ENCODE measurements at places on chromosomes 2 and 18. TPM values are rescaled to one million over a fixed set of nuclear protein-coding genes. Genes with fewer than 3 reads are reported as not detected.

DNA sequence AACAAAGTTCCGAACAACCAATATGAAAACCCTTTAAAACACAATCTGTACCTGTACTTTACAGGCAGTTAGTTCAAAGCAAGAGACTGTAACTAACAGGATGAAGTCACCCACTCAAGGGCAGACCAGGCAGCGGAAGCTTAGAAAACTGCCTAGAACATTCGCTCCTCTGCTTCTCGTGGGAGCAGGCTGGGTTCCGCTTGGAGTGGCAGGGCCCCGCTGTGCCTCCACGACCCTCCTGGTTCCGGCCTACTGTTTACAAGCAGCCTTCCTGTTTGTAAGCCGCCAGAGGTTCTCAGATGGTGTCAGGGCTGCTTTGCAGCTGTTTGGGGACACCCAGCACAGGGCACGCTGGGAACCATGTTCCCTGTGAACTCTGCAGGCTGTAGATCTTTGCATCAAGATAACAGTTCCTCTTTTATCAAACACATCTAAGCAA is 31.3 kb downstream of the CIB4 start:
- DNase-seq: no peak
- no peak overlapping the region for H3K4me3 ChIP-seq
- no peaks in the 10 kb centered on the region for H3K36me3 ChIP-seq
- no peak overlapping the region for H3K27ac ChIP-seq
- H3K27me3 ChIP-seq: peaks cover 8% of the 10 kb centered on the region

GRCh38 chr2:233928594-233929351 is 11.6 kb downstream of the TRPM8 start:
- no peaks in the 10 kb centered on the region for H3K36me3 ChIP-seq
- DNase-seq: no peak
- H3K27ac ChIP-seq: no peak overlapping the region
- H3K4me3 ChIP-seq: no peak overlapping the region
- peaks cover 21% of the 10 kb centered on the region for H3K27me3 ChIP-seq

DNA sequence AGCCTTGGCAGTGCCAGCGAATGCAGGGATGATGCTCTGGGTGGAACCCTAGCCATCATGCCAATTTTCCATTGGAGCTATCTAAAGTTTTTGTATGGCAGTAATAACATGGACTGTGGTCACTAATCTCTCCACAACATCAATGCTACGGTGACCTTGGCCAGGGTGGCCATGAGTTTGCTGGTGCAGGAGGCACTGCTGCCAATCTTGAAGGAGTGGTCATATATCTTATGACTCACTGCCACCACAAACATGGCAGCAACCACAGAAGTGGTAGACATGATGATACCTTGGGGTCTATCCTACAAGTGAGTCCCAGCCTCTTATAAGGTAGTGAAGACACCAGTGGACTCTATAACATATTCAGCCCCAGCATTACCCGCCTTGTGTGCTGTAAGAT is 104.6 kb downstream of the EVA1A start:
- no peaks in the 10 kb centered on the region for H3K4me1 ChIP-seq
- no peak overlapping the region for H3K4me3 ChIP-seq
- no peak overlapping the region for H3K27ac ChIP-seq
- no peaks in the 10 kb centered on the region for H3K36me3 ChIP-seq
- no peak for DNase-seq

DNA sequence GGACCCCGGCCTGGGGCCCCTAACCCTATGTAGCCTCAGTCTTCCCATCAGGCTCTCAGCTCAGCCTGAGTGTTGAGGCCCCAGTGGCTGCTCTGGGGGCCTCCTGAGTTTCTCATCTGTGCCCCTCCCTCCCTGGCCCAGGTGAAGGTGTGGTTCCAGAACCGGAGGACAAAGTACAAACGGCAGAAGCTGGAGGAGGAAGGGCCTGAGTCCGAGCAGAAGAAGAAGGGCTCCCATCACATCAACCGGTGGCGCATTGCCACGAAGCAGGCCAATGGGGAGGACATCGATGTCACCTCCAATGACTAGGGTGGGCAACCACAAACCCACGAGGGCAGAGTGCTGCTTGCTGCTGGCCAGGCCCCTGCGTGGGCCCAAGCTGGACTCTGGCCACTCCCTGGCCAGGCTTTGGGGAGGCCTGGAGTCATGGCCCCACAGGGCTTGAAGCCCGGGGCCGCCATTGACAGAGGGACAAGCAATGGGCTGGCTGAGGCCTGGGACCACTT is 16.4 kb downstream of the EMX1 start:
- no peak for DNase-seq
- no peaks in the 10 kb centered on the region for H3K36me3 ChIP-seq
- no peak overlapping the region for H3K4me3 ChIP-seq

GRCh38 chr2:123546353-123546752 is 478.7 kb upstream of the CNTNAP5 start:
- H3K4me1 ChIP-seq: no peaks in the 10 kb centered on the region
- no peak overlapping the region for H3K4me3 ChIP-seq
- no peaks in the 10 kb centered on the region for H3K36me3 ChIP-seq
- H3K27ac ChIP-seq: no peak overlapping the region
- H3K27me3 ChIP-seq: no peaks in the 10 kb centered on the region

GRCh38 chr2:237143676-237144440 is 58.2 kb downstream of the COPS8 start:
- H3K36me3 ChIP-seq: no peaks in the 10 kb centered on the region
- H3K27ac ChIP-seq: no peak overlapping the region
- H3K4me3 ChIP-seq: no peak overlapping the region
- no peak for DNase-seq

DNA sequence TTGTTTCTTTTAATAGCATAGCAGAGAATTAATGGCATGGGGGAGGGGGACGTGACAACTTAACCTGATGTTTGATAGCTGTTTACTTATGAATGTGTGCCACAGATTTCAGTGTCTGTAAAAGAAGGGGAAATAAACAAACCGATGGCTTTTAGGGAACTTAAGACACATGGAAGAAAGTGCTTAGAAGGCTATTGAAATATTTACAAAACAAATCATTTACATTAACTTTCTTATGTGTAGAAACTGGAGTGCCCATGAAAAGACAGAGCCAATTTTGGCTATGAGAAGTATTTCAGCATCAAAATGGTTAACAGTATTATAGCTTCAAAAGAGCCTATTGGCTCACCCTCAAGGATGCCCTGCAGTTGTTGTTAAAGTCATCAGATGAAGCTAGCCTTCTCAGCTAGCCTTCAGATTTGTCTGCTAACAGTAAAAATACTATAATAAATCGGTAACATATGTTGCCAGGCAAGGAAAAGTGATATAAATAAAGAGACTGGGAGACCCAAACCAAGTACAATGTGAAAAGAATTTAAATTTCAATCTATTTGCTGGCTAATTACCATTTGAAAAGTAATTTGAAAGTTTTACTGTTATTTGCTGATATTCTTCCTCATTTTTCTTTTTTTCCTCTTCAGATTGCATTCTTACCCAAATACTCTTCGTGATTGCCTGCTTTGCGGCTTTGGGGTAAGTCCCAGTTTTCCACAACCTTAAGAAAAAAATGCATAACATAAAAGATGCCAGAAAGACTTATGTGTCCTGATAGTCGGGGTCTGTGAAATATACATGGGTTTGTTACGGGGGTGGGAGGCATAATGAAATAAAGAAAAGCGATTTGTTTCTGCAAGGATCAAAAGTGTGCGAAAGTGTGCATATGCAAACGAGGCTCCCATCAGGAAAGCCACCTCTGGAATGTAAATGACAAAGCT is 256.4 kb downstream of the MEIS1 start:
- no peaks in the 10 kb centered on the region for H3K4me1 ChIP-seq
- no peak for DNase-seq
- H3K36me3 ChIP-seq: no peaks in the 10 kb centered on the region
- no peaks in the 10 kb centered on the region for H3K27me3 ChIP-seq

GRCh38 chr2:174340400-174341292 is 5.9 kb downstream of the SP9 start:
- H3K4me3 ChIP-seq: no peak overlapping the region
- H3K4me1 ChIP-seq: peaks cover 33% of the 10 kb centered on the region
- H3K27me3 ChIP-seq: peaks cover 65% of the 10 kb centered on the region
- no peak for DNase-seq

The MOCOS gene
- total RNA-seq: 0.17 TPM

The CHCHD5 gene
- total RNA-seq: 38.9 TPM

The NHEJ1 gene
- total RNA-seq: 20.7 TPM

The ADD2 gene
- 6.9 TPM for total RNA-seq

All from activated T-helper 1 cell treated with anti-CD3 and anti-CD28 coated beads, Interleukin-12 subunit alpha, Interleukin-12 subunit beta, Interleukin-2, Interleukin-4 antibody, amounts not matched to agents 30 ng/mL and 10 ng/mL and 1 ng/mL, durations not matched to agents 14 hours and 24 hours and 36 hours (primary cell).